ENCODE measurements at places on chromosomes 13 and 19. TPM values are rescaled to one million over a fixed set of nuclear protein-coding genes. Genes with fewer than 3 reads are reported as not detected.
A peak's percentile ranks its signal among the peaks of the same experiment; 100 is the strongest.

DNA sequence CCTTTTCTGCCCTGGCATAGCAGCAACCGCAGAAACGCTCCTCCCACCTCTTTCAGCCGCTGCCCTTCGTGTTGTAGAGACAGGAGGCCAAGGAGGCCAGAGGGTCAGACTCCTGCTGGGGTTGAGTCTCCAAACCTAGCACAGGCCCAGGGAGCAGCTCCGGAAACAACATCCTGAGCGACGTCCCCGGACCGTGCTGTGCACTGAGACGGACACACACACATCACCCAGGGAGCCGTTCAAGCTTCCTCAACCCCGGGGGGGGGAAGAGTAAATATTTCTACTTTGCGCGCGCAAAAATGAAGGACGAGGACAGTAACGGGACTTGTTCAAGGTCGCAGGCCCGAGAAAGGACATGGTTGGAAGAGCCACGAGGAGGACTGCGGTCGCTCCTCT, 657 bp downstream of the ZNF550 start:
- H3K4me3 ChIP-seq = peak overlapping the region; percentile 89
- H3K27ac ChIP-seq = peak overlapping the region; percentile 82
- no peaks in the 10 kb centered on the region for H3K27me3 ChIP-seq
- no peaks in the 10 kb centered on the region for H3K36me3 ChIP-seq
- peaks cover 19% of the 10 kb centered on the region for H3K4me1 ChIP-seq

- peak overlapping the region; percentile 83 for H3K4me3 ChIP-seq
- H3K27me3 ChIP-seq = no peaks in the 10 kb centered on the region
- no peak for DNase-seq
- peaks cover 29% of the 10 kb centered on the region for H3K36me3 ChIP-seq
Observed at GRCh38 chr19:10544242-10544752, 593 bp downstream of the ATG4D start.

- DNase-seq = no peak
- no peak overlapping the region for H3K27ac ChIP-seq
- H3K4me1 ChIP-seq = no peaks in the 10 kb centered on the region
- H3K4me3 ChIP-seq = no peak overlapping the region
Observed at GRCh38 chr13:28379371-28380083, 115.4 kb downstream of the FLT1 start.

GRCh38 chr13:80716610-80717081, 375.7 kb upstream of the SPRY2 start:
- H3K27ac ChIP-seq = no peak overlapping the region
- DNase-seq = no peak
- no peaks in the 10 kb centered on the region for H3K4me1 ChIP-seq
- no peak overlapping the region for H3K4me3 ChIP-seq

DNA sequence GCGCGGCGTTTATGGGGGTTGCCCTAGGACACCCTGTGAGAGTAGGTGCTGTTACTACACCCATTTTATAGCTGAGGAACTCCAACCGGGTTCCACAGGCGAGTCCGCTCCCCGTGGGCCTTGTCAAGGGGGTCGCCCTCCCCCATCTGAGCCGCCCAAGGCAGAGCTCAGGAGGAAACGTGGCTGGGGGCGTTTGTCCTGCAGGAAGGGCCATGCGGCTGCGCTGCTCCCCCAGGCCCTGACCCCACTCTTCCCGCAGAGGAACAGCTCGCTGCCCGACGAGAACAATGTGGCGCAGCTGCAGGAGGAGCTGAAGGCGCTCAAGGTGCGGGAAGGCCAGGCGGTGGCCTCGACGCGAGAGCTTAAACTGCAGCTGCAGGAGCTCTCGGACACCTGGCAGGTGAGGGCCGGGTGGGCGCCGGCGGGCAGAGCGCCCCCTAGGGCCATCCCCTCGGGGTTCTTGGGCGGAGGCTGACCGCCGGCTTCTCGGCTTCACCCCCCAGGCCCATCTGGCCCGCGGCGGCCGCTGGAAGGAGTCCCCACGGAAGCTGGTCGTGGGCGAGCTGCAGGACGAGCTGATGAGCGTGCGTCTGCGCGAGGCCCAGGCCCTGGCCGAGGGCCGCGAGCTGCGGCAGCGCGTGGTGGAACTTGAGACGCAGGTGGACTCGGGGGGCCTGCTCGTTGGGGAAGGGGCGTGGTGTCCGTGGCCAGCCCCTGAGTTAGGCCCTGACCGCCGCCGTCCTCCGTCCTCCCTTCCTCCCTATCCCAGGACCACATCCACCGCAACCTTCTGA, 12.4 kb downstream of the PRR36 start:
- no peaks in the 10 kb centered on the region for H3K4me1 ChIP-seq
- peak overlapping the region; percentile 50 for H3K4me3 ChIP-seq
- DNase-seq = no peak
- H3K27me3 ChIP-seq = no peaks in the 10 kb centered on the region
- no peaks in the 10 kb centered on the region for H3K36me3 ChIP-seq

DNA sequence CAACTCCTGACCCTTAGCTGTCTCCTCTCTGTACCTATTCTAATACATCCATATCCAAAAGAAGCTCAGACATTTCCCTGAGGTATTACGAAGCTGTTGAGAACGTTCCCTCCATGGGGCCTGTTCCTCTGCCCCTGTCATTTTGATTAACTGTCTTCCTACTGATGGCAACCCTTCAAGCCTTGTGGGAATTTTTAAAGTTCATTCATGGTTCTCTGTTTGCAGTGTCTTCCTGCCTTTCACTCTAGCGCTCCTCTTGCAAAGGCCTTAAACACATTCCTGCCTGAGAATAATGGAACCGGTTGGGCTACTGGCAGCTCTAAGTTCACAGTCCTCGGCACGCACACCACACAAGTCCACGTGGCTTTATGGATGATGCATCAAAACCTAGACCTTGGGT, 66.1 kb downstream of the LHFPL6 start:
- no peak overlapping the region for H3K27ac ChIP-seq
- no peaks in the 10 kb centered on the region for H3K4me1 ChIP-seq
- H3K27me3 ChIP-seq = no peaks in the 10 kb centered on the region
- H3K4me3 ChIP-seq = no peak overlapping the region
- no peaks in the 10 kb centered on the region for H3K36me3 ChIP-seq

DNA sequence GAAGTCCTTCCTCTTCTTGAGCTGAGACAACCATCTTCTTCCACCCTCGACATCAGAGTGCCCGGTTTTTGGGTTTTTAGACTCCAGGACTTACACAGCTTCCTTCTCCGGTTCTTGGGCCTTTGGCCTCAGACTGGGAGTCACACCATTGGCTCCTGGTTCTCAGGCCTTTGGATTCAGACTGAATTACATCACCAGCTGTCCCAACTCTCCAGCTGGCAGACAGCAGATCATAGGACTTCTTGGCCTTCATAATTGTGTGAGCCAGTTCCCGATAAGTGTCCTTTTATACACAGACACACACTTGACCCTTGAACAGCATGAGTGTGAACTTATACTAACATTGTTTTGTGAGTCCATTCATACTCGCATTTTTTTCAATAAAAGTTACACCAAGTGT, 166.0 kb upstream of the UBL3 start:
- H3K4me1 ChIP-seq = no peaks in the 10 kb centered on the region
- no peaks in the 10 kb centered on the region for H3K27me3 ChIP-seq
- no peak overlapping the region for H3K27ac ChIP-seq
- H3K4me3 ChIP-seq = no peak overlapping the region

DNA sequence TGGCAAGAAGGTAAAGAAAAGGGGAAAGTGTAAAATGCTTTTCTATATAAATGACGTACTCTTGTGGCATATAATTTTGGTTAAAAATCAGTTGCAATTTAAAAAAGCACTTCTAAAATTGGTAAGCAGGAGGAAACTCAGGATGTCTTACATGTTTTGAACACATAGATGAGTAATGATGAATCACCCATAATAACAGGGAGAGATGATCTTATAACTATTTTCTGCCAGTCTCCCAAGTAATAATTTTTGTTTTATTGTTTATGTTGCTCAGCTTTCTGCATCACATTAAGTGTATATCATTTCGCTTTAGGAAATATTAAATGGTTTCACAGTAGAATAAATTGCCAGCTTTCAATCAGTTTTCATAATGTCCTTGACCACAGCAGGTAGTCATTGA, 1430.7 kb upstream of the PCDH20 start:
- no peaks in the 10 kb centered on the region for H3K36me3 ChIP-seq
- H3K4me3 ChIP-seq = no peak overlapping the region
- H3K27me3 ChIP-seq = no peaks in the 10 kb centered on the region
- H3K4me1 ChIP-seq = no peaks in the 10 kb centered on the region
- DNase-seq = no peak

- no peak overlapping the region for H3K4me3 ChIP-seq
- no peak overlapping the region for H3K27ac ChIP-seq
- H3K36me3 ChIP-seq = no peaks in the 10 kb centered on the region
- DNase-seq = no peak
- no peaks in the 10 kb centered on the region for H3K4me1 ChIP-seq
- H3K27me3 ChIP-seq = no peaks in the 10 kb centered on the region
Observed at GRCh38 chr13:70170689-70171088, 62.4 kb upstream of the KLHL1 start.

GRCh38 chr19:12797141-12797587, 4.4 kb downstream of the PRDX2 start:
- H3K27ac ChIP-seq = no peak overlapping the region
- H3K27me3 ChIP-seq = no peaks in the 10 kb centered on the region
- peaks cover 31% of the 10 kb centered on the region for H3K4me1 ChIP-seq

GRCh38 chr13:29196409-29197074, 376.4 kb downstream of the MTUS2 start:
- no peak overlapping the region for H3K27ac ChIP-seq
- no peaks in the 10 kb centered on the region for H3K27me3 ChIP-seq
- H3K4me1 ChIP-seq = no peaks in the 10 kb centered on the region

DNA sequence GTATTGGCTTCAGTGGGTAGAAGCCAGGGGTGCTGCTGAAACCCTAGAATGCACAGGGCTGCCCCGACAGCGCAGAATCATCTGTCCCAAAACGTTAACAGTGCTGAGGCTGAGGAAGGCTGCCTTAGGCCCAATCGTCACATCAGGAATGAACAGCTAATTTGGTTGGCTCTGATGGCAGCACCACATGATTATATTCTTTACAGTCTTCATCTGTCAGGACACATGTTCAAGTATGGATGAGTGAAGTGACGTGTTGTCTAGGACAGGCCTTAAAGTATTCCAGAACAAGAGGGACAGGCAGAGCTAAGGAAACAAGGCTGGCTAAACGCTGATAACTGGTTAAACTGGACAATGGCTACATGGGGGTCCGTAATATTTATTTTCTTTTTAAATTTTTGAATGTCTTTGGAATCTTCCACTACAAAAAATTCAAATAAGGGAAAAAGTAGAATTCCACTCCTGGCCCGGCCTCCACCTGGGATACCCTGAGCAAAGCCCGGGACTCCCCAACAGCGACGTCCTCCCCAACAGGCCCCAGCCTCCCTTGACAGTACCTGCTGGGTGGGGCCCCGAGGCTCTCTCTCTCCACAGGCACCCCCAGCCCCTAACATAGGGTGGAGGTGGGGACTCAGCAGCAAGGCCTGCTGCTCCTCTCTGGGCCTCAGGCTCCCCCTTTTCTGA, 14.8 kb upstream of the CCNP start:
- H3K4me3 ChIP-seq = no peak overlapping the region
- peaks cover 4% of the 10 kb centered on the region for H3K36me3 ChIP-seq
- H3K4me1 ChIP-seq = no peaks in the 10 kb centered on the region
- no peaks in the 10 kb centered on the region for H3K27me3 ChIP-seq
- no peak for DNase-seq

- H3K27me3 ChIP-seq = no peaks in the 10 kb centered on the region
- no peak overlapping the region for H3K27ac ChIP-seq
- H3K4me3 ChIP-seq = no peak overlapping the region
- H3K36me3 ChIP-seq = no peaks in the 10 kb centered on the region
Observed at GRCh38 chr13:72258340-72258981, 391.5 kb upstream of the DACH1 start.

DNA sequence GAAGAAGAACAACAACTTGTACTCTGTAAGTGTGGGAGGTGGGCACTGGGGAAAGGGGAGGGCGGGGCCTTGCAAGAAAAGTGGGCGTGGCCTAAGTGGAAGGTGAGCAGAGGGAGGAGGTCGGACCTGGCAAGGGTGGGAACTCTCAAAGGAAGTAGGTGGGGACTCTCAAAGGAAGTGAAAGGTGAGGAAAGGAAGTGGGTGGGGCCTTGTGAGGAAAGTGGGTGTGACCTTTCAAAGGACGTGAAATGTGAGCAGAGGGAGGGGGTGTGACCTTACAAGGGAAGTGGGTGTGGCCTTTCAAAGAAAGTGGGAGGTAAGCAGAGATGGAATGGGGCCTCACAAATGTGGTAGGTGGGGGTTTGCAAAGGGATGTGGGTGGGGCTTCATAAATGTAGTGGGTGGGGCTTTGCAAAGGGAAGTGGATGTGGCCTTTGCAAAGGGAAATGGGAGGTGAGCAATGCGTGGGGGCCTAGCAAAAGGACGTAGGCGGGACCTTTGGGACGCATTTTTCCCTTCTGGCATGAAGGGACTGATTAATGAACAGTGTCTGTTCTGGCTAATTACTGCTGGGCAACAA, 25.9 kb downstream of the ACSBG2 start:
- no peaks in the 10 kb centered on the region for H3K27me3 ChIP-seq
- H3K27ac ChIP-seq = no peak overlapping the region
- peak; percentile 89 for DNase-seq
- H3K4me3 ChIP-seq = peak overlapping the region; percentile 13

DNA sequence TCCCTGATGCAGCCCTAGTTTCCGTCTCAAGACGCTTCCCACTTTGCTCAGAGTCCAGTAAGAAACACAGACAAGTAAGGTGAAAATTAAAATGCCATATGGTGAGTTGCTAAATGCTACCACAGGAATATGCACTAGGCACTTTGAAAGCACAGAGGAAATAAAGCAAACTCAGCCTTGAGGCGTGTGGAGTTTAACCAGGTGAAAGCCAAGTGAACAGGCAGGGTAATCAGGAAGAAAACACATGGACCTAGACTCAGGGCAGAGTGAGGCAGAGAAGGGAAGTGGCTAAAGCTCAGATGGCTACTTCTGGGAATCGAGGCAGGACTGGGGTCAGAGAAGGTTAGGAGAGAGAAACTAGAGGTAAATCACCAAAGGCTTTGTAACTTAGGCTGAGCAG, 5.4 kb upstream of the UBL3 start:
- H3K4me3 ChIP-seq = no peak overlapping the region
- no peaks in the 10 kb centered on the region for H3K4me1 ChIP-seq
- no peaks in the 10 kb centered on the region for H3K36me3 ChIP-seq

DNA sequence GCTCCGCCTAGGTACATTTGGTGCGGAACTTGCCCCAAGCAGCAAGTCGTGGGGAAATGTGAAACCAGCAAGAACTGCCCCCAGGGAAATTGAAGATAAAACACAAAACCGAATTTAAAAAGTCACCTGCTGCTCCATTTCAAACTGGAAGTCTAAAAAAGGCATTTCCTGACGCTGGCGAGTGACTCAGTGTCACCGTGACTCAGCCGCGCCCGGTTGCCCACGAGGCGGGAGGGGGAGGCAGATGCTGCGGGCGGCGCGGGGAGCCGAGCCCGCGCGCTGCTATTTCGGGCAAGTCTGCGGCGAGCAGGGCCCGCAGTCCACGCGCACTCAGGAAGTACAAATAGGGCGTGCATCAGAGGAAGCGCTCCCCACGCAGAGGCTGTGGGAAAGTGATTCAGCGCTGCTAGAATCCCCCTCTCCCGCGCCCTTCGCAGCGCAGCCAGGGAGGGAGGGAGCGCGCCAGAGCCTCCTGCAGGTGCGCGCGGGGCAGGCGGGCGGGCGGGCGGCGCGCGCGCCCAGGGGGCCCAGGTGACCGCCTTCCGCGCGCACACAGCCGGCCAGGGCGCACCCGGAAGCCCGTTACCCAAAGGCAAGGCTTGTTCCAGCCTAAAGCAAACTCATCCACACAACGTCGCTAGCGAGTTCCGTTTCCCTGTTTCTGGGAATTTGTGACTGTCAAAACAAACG, 168.8 kb downstream of the COL4A1 start:
- peaks cover 4% of the 10 kb centered on the region for H3K4me1 ChIP-seq
- no peaks in the 10 kb centered on the region for H3K27me3 ChIP-seq
- no peak overlapping the region for H3K27ac ChIP-seq
- H3K4me3 ChIP-seq = peak overlapping the region; percentile 38
- no peak for DNase-seq

The ZNF433 gene
- 0.76 TPM for total RNA-seq

The GJB6 gene
- total RNA-seq = 2.4 TPM

The PABPC3 gene
- total RNA-seq = 0.87 TPM

The MAP4K1 gene
- total RNA-seq = 287 TPM

The ALKBH7 gene
- 73.4 TPM for total RNA-seq

Measured in naive thymus-derived CD4-positive, alpha-beta T cell (primary cell).